HAP-1 (cell line): ENCODE measurements at places on chromosomes 3 and 15.

DNA sequence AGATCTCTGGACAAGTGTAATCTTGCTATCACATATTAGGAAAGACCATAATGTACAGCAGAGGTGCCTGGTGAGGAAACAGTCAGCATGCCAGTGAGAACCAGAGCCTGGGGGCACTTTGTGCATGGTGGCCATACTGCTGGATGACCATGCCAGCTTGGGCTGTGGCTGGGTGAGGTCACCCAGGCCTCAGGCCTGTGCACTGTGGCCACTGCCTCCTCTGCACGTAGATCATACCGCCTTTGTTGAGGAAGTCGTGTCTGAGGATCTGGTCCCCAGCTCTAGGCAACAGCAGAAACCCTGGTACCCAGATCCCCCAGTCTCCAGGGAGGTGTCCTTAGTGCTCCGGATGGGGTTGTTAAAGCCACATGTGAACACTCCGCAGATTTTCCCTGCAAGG, 38.9 kb downstream of the ZNF710 start:
- DNase-seq, result no peak

DNA sequence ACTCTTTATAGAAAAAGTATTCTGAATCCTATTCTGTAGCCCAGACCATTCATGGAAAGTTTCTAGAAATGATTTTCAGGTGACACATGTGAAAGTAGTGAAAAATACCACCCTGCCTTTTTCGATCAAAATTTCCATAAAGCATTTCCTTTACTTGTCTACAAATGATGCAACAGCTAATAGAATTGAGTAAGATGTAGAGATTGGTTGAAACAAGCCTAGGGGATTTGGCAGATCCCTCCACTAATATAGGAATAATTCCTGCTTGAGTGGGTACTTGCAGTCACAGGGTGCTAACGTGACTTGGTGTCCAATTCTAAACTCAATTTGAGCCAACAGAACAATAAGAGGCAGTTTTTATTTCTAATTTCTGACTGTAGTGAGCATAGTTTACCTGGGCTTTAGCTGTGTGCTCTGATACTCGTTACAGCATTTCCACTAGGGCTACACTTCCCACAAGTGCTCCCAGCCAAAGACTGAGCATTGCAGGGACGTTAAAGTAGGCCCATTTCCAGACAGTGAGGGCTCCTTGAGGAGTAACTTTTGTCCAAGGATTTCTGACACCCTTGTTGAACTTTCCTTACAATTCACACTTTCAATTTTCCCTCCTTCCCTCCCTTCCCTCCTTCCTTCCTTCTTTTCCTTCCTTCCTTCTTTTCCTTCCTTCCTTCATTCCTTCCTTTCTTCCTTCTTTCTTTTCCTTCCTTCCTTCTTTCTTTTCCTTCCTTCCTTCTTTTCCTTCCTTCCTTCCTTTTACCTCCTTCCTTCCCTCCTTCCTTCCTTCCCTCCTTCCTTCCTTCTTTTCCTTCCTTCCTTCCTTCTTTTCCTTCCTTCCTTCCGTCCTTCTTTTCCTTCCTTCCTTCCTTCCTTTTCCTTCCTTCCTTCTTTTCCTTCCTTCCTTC, 53.9 kb upstream of the TP63 start:
- no peak for DNase-seq

GRCh38 chr3:134644731-134645514, 5.9 kb downstream of the KY start:
- no peak for DNase-seq

DNA sequence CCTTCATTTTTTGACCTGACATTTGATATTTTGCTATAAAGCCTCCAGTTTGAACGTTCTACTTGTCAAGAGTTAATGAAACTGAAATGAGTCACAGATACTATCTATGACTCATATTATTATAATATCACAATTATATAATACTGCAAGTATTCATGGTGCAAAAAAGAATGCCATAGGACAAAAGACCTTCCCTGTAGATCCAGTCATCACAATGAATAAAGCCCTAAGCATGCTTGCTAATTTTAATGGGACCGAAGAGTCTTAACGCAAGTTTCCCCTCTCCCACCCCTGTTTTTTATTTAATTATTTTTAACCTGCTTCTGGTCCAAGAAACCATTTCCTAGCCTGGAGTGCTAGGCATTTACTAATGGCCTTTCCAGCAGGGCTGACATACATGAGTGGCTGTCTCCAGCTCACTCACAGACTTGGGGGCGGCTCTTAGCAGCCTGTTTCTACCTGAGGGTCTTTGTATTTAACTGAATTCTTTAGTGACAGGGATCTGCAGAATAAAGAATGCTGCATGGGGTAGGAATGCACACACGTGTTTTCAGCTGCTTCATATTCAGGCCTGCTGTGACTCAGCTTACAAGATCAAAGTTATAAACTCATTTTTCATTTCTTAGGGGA, 61.2 kb downstream of the THBS1 start:
- DNase-seq, result no peak

DNA sequence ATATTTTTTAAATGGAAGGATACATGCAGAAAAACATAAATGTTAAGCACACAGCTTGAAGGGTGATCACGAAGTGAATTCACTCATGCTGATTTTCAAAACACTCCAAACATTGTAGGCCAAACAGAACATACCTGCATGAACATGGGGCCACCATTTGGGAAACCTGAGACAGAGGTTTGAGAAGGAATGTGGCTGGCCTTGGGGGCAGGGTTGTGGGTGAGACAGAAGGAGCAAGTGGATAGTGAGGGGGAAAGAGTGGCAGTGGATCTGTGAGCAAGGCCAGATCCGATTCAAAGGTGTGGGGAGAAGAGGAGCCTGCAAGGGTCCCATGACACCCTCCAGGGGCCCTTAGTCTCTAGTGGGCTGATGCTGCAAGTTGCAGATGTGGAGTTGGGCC, 94.9 kb downstream of the HMG20A start:
- no peak for DNase-seq

- DNase-seq, result peak; percentile 32
Measured at GRCh38 chr15:101651554-101652097, 555 bp downstream of the TM2D3 start.

DNA sequence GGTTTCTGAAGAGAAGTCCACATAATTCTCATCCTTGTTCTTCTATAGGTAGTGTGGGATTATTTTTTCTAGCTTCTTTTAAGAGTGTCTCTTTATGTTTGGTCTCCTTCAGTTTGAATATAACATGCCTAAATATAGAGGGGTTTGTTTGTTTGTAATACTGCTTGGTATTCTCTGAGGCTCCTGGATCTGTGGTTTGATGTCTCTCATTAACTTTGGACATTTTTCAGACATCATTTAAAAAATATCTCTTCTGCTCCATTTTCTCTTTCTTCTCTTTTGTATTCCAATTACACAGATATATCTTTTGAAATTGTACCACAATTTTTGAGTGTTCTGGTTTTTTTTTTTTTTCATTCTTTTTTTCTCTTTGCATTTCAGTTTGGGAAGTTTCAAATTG, 113.1 kb downstream of the ARNT2 start:
- DNase-seq, result no peak

GRCh38 chr15:62977952-62978811, 64.4 kb upstream of the TPM1 start:
- DNase-seq, result no peak

- peak; percentile 13 for DNase-seq
Measured at GRCh38 chr15:90184119-90184785, 16.9 kb upstream of the SEMA4B start.

- no peak for DNase-seq
Measured at GRCh38 chr3:15982667-15983196, 185.0 kb upstream of the ANKRD28 start.

- DNase-seq, result no peak
Measured at GRCh38 chr15:59179717-59180116, 26.9 kb upstream of the LDHAL6B start.

GRCh38 chr3:151544164-151544548, 83.3 kb upstream of the IGSF10 start:
- DNase-seq, result peak; percentile 57

DNA sequence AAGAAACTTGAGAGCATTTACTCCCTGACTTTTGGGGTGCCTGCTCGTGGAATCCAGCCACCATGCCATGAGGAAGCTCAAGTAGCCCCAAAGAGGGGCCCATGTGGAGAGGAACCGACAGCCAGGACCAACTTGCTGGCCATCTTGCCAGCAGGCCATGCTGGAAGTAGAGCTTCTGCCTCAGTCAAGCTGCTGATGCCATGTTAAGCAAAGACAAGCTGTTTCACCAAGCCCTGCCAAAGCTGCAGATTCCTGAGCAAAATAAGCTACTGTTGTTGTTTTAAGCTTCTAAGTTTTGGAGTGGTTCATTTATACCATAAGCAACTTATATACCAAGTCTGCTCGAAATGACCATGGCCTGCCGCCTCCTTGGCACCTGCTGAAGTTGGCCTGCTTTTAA, 14.1 kb downstream of the RFTN1 start:
- DNase-seq, result no peak

DNA sequence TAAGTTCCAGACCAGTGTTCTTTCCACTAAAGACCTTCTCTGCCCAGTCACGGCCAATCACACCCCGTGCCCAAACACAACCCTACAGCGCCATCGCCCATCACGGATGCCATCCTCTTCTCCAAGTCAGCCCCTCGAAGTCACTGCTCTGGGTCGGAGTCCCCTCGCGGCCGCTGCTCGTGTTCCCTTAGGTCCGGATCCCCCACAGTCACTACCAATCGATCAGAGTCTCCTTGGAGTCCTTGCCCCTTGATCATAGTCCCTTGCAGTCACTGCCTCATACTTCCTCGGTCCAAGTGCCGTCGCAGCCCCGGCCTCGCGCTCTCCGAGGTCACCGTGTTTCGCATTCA, 461 bp downstream of the PCYT1A start:
- no peak for DNase-seq

DNA sequence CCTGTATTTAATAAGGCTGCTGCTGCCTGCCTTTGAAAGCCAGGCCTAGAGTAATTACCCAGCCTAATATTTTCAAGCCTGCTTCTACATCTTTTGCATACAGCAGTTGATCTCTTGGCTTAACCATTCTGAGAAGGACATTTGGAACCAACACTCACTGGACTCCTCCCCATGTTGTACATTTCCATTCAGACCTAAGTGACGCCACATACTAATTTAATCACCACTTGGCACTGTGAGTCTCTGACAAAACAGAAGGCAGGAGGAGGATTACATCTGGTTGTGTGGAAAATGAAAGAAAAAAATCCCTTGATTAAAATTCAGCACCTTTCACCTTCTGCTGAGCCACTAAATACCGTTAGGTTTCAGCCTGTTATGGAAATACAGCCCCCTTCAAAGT, 102.2 kb upstream of the ARRDC4 start:
- DNase-seq, result no peak

GRCh38 chr15:32677238-32677750, 35.8 kb downstream of the SCG5 start:
- DNase-seq, result no peak

DNA sequence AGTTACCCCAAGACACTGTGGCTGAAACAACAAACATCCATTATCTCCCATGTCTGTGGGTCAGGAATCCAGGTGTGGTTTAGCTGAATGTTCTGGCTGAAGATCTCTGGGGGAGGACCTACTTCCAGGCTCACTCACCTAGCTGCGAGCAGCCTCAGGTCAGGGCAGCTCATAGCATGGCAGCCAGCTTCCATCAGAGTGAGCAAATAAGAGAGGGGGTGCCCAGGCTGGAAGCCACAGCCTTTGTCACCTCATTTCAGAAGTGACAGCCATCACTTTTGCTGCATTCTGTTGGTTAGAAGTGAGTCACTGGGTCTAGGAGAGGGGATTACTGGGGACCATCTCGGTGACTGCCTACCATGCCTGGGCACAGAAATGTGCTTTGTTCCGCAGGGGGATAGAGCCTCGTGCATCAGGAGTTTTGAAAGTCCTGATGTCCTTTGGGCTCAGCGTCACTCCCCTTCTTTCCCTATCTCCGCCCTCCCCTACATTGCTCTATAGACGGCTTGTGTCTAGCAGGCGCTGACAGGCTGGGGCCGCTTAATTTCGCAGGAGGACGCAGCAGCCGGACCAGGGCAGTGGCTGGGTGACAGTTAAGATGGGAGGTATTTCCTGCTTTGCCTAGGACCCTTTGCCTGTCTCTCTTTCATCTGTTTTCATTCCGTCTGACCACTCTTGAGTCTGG, 25.4 kb downstream of the TGM4 start:
- DNase-seq, result no peak

DNA sequence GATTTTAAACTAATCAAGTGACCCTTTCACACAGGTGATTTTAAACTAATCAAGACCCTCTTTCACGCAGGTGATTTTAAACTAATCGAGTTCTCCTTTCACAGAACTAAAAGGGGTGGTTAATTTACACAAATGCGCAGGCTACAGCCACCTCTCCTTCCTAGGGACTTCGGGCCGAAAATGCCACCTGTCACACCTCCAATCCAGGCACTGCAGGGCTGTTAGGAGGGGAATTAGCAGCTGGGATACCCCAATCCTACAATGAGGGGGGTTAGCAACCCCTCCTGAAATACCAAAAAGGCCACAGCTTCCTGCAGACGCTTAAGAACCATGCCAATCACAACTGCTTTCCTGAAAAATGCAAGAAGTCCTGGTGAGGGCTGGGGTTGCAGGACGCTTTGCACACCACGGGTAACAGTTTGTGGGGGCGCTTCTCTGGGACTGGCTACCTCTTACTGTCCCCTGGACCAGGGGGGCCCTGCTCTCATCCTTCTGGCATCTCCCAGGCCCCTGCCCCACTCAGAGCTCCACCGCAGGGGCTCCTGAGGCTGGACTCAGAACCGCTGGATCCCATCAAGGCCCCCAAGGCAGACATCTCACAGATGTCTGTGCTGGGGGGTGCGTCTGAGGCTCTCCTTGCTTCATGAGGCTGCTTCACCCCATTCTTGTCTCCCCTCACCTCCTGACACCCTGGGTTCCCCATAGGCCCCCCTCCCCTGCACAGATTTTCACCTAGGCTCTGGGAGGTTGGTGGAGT, 145.9 kb downstream of the OR4M2 start:
- no peak for DNase-seq

DNA sequence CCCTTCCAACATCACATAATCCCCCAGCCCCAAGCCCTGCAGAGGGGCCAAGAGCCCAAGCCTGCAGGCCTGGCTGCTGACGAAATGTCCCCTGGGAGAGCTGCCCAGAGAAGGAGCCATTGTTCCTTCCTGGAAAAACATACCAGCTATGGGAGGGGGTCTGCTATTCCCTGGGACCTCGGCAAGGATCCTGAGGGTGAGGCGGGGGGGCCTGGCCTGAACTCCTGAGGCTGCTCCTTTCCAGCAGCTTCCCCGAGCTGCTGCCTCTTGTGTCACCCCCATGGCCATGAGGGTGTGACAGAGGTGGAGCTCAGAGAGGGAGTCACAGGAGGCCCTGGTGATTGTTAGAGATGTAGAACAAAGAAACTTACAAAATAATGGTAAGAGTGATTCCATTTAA, 12.9 kb downstream of the LOXL1 start:
- DNase-seq, result no peak

- DNase-seq, result no peak
Measured at GRCh38 chr3:13130464-13131193, 57.4 kb upstream of the IQSEC1 start.

DNA sequence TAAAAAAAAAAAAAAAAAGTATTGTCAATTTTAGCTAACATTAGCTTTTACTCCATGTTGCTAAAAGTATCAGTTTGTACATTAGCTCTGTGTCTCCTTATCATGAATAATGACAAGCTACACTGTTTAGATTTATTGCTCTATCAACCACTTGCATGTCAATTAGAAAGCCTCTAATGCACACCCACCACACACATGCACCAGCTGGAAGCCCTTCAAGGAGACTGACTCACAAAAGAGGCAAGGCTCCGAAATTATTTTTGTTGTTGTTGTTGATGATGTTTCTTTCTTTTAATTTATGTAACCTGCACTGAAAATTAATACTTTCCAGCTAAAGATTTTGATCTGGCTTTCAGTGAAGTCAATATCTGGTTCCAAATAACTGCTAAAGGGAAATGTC, 71.5 kb downstream of the ETFA start:
- no peak for DNase-seq
